IPS DF 6.9 (cell line): ENCODE measurements at places on chromosomes 6 and 20.

DNA sequence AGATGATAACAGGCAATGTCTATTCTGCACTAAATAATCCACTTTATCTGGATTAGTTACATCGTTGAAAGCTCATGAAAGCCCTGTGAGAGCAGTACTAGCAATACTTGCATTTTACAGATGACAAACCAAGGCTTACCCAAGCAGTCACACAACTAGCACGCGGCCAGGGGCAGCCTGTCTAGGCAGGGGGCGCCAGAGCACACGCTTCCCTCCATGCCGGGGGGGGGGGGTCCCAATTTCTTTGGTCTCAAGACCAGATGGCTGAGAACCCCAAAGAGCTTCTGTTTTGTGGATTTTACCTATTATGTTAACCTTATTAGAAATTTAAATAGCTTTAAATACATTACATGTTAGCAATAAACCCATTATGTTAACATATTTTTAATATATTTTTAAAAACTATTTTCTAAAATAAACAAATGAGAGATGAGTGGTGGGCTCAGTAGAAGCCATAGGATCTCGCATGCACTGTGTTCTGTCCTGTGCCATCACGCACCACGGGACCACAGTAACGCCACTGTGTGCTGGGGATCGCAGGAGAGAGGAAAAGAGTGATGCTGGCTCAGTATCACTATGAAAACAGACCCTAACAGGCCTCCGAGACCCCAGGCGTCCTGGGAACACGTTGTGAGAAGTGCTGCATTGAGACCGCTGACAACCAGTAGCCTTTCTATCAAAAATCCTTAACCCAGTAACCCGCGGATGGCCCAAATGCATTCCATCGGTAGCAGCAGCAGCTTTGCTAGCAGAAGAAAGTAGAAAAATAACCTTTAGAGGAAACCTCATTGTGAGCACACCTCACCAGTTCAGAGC is 5.3 kb upstream of the PRR18 start:
- no peak overlapping the region for H3K4me3 ChIP-seq
- H3K4me1 ChIP-seq: no peaks in the 10 kb centered on the region
- no peak for DNase-seq

DNA sequence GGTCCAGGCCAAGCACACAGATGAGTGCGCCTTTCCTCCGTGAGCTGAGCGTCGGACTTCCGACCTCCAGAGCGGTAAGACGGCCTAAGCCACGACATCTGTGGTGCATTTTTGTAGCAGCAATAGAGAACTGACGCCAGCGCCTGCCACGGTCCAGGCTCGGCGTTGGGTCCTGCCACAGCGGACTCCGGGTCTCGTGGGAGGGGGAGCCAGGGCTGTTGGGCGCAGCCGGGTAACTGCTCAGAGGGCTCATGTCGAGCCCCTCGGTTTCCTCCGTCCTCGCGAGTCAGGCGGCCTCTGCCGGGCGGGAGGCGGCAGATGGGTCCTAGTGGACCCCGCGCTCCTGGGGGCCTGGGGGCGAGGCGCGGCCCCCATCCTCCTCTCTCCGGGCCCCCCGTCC is 216.1 kb downstream of the QKI start:
- no peaks in the 10 kb centered on the region for H3K27me3 ChIP-seq
- peaks cover 4% of the 10 kb centered on the region; the same call in 1 of the 2 replicates for H3K4me1 ChIP-seq
- no peaks in the 10 kb centered on the region for H3K36me3 ChIP-seq
- DNase-seq: no peak

GRCh38 chr6:70857387-70858077 is 99.3 kb downstream of the B3GAT2 start:
- no peaks in the 10 kb centered on the region for H3K36me3 ChIP-seq
- no peaks in the 10 kb centered on the region for H3K27me3 ChIP-seq
- H3K4me1 ChIP-seq: no peaks in the 10 kb centered on the region
- no peak overlapping the region for H3K27ac ChIP-seq

DNA sequence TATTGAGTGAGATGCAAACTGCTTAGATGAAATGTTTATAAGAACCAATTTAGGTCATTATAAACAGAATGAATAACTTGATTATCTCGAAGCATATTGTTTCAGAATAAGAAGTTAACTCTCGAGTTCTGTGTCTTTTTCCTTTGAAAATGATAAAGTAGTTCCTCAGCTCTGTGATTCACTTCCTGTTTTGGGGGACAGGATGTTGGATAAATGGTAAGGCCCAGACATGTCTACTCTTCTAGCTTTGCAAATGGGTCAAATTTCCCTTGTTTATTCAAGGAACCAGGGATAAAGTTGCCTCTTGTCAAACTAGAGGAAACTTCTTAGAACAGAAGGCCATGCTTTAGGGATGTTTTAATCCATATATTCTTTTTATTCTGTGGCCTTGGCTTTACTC is 246.9 kb downstream of the SOX4 start:
- peaks cover 6% of the 10 kb centered on the region for H3K4me1 ChIP-seq
- no peaks in the 10 kb centered on the region for H3K27me3 ChIP-seq
- no peak for DNase-seq
- no peak overlapping the region for H3K4me3 ChIP-seq
- no peak overlapping the region for H3K27ac ChIP-seq

DNA sequence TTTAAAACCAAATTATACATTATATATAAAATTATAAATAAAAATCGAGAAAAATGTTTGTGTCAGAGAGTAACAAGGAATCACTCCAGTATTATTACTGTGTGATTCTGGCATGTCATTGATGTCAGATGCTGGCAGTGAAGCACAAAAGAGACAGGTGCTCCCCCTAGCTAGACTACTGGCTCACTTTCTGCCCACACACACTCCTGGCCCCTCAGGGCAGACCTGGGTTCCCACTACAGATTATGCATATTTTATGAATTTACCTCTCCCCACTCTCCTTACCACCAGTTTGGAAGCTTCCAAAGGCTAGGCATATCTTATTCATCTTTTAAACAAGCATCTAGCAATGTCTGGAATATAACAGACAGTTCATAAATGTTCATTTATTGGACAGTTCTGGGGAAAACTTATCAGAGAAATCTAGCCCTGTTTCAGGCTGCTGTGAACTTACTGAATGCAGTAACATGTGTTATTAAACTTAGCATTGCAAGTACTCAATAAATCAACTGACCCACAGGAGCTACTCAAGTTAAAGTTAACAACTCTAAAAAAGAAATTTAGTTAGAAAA is 12.8 kb downstream of the SNX3 start:
- H3K4me1 ChIP-seq: no peaks in the 10 kb centered on the region
- H3K4me3 ChIP-seq: no peak overlapping the region
- no peak for DNase-seq
- H3K36me3 ChIP-seq: no peaks in the 10 kb centered on the region

- H3K27ac ChIP-seq: no peak overlapping the region
- H3K36me3 ChIP-seq: peaks cover 69% of the 10 kb centered on the region
- no peaks in the 10 kb centered on the region for H3K27me3 ChIP-seq
- DNase-seq: no peak
- no peak overlapping the region for H3K4me3 ChIP-seq
These were observed 4.9 kb upstream of the SLC44A4 start for GRCh38 chr6:31883676-31884075.

DNA sequence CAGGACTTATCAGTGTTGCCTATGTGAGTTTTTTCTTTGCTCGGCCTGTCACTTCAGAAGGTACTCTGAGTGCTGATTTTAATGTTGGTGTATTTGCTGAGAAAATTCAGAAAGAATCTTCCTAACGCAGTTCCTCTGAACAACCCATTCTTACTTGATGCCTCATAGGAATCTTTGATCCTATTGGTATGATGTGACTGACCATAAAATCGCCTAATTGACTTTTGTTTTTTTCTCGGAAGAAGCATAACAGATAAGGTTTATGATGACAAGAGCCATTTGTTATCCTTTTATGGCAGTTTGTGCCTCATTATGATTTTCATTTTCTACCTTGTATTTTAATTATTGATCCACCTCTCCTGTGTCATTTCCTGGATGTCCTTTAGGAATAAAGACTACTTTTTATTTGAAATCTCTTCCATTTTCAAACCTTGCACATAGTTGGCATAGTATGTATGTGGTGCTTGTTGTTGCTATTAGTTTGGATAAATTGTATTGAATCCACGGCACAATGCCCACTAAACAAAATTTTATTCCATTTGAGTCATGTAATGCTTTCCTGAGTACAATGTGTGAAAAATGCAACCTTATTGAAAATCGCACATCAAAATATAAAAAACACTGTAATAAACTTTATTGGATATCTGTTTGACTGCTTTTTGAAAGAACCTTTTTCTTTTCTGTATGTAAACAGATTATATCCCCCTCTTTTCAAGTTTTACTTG is 37.3 kb downstream of the LRRC1 start:
- H3K27ac ChIP-seq: no peak overlapping the region
- H3K27me3 ChIP-seq: no peaks in the 10 kb centered on the region; the same call in 1 of the 2 replicates
- H3K4me1 ChIP-seq: peaks cover 3% of the 10 kb centered on the region; the same call in 1 of the 2 replicates
- H3K36me3 ChIP-seq: no peaks in the 10 kb centered on the region

DNA sequence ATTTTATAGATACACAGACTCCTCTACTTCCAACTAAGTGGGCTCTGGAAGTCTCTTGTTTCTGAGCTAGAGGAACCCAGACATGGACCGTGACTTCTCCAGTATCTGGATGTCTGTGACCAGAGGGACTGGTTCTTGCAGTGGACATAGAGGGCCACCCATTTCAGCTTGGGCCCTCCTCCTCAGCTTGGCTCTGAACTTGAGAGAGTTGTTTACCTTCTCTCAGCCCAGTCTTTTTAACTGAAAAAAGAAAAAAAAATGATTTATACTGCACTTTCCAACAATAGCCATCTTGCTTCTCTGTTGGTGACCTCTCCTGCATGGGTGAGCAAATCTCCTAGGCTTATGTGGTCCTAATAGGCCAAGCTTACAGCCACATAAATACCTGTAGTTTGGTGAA is 60.3 kb upstream of the TMEM181 start:
- H3K36me3 ChIP-seq: peaks cover 7% of the 10 kb centered on the region; the same call in 1 of the 2 replicates
- no peak overlapping the region for H3K4me3 ChIP-seq
- no peak for DNase-seq
- no peak overlapping the region for H3K27ac ChIP-seq
- no peaks in the 10 kb centered on the region for H3K4me1 ChIP-seq
- H3K27me3 ChIP-seq: no peaks in the 10 kb centered on the region

GRCh38 chr6:167907837-167908681 is 81.3 kb downstream of the AFDN start:
- no peaks in the 10 kb centered on the region for H3K4me1 ChIP-seq
- H3K27ac ChIP-seq: no peak overlapping the region
- no peak overlapping the region for H3K4me3 ChIP-seq
- H3K36me3 ChIP-seq: peaks cover 13% of the 10 kb centered on the region; the same call in 1 of the 2 replicates

GRCh38 chr6:109595998-109596397 is 95.0 kb downstream of the AK9 start:
- H3K27ac ChIP-seq: no peak overlapping the region
- no peaks in the 10 kb centered on the region for H3K27me3 ChIP-seq
- no peaks in the 10 kb centered on the region for H3K36me3 ChIP-seq

GRCh38 chr20:57704245-57704644 is 5.6 kb downstream of the PMEPA1 start:
- H3K4me1 ChIP-seq: peaks cover 3% of the 10 kb centered on the region; the same call in 1 of the 2 replicates
- H3K27ac ChIP-seq: no peak overlapping the region
- DNase-seq: no peak
- H3K4me3 ChIP-seq: no peak overlapping the region
- no peaks in the 10 kb centered on the region for H3K27me3 ChIP-seq
- H3K36me3 ChIP-seq: peaks cover 3% of the 10 kb centered on the region; the same call in 1 of the 2 replicates

DNA sequence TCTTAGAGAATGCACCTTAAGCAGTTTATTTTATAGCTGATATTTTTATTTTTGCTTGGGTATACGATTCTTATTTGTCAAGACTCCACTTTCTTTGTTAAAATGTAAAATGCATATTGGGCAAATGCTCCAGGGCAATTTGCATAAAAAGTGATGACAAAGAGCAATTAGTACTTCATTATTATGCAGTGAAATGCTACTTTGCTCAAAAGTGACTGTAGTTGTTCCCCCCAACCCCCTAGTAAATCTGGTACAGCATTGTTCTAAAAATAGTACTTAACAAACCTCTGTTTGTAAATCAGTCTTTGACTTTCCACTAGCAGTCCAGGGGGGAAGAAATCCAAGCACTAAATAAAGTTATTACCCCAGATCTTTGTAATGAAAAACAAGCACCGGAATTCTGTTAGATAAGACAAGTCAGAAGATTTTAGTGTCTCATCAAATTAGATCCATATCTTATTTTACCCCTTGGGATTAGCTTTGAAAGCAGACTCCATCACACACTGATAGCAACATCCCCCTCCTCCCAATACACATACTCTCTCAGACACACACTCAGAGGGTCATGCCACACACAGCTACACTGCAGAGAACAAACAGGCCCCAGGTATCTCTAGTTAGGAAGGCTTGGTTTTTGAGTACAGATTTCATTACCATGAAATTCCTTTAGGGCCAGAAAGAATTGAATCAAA is 32.9 kb upstream of the BACH2 start:
- peak; percentile 18 for DNase-seq
- no peak overlapping the region for H3K27ac ChIP-seq
- no peaks in the 10 kb centered on the region for H3K27me3 ChIP-seq
- H3K4me3 ChIP-seq: no peak overlapping the region
